SK-N-SH (cell line): ENCODE measurements at places on chromosomes 2 and 18. TPM values are rescaled to one million over a fixed set of nuclear protein-coding genes. Genes with fewer than 3 reads are reported as not detected.
A peak's percentile ranks its signal among the peaks of the same experiment; 100 is the strongest.

- no peaks in the 10 kb centered on the region for H3K36me3 ChIP-seq
- H3K27ac ChIP-seq = 0 out of 2 replicates have a peak overlapping the region, but pooled peaks have one; percentile 56
- DNase-seq = no peak
- no peaks in the 10 kb centered on the region for H3K27me3 ChIP-seq
- H3K4me3 ChIP-seq = no peak overlapping the region
- no peaks in the 10 kb centered on the region; the same call in 1 of the 2 replicates for H3K4me1 ChIP-seq
Observed at GRCh38 chr2:231643495-231643888, 50.8 kb downstream of the TEX44 start.

KCNG2 gene
- not detected in 2 replicates for polyA plus RNA-seq

HES6 gene
- 3.6 and 4.4 TPM in 2 replicates for polyA plus RNA-seq

- peaks cover 18% of the 10 kb centered on the region; the same call in 1 of the 2 replicates for H3K4me1 ChIP-seq
- no peaks in the 10 kb centered on the region for H3K27me3 ChIP-seq
- peaks cover 4% of the 10 kb centered on the region for H3K36me3 ChIP-seq
Observed at GRCh38 chr2:3182848-3183247, 194.8 kb downstream of the EIPR1 start.

DNA sequence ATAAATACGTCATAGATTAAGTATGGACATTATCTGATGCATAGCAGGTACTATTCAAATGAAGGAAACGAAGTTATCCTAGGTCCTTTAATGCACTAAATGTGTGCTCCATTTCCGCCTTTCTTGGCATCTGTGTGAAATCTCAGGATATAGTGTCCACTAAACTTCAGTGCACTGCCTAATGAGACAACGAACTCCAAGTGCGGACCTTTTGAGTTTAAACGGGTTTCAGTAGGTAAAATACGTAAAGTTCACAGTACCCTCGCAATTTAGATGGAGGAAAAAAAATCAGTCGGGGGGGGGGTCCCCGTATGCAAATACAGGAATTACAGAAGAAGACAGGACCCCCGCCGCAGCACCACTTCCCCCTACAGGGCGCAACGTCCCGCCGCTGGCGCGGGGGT, 729 bp upstream of the REL start:
- DNase-seq = no peak
- no peaks in the 10 kb centered on the region for H3K36me3 ChIP-seq
- H3K4me1 ChIP-seq = peaks cover 10% of the 10 kb centered on the region; the same call in 1 of the 2 replicates
- H3K27me3 ChIP-seq = no peaks in the 10 kb centered on the region
- H3K4me3 ChIP-seq = peak overlapping the region; percentile 89
- H3K27ac ChIP-seq = peak overlapping the region; percentile 91; the same call in 1 of the 2 replicates

- H3K36me3 ChIP-seq = no peaks in the 10 kb centered on the region
- no peaks in the 10 kb centered on the region for H3K27me3 ChIP-seq
- peak overlapping the region; percentile 53; the same call in 1 of the 2 replicates for H3K4me3 ChIP-seq
- DNase-seq = no peak
- H3K4me1 ChIP-seq = peaks cover 7% of the 10 kb centered on the region; the same call in 1 of the 2 replicates
Observed at GRCh38 chr2:159515441-159515840, 100.9 kb downstream of the BAZ2B start.

GRCh38 chr2:146267093-146267492, 1577.7 kb upstream of the ACVR2A start:
- no peak for DNase-seq
- H3K4me1 ChIP-seq = no peaks in the 10 kb centered on the region
- no peak overlapping the region for H3K27ac ChIP-seq
- H3K4me3 ChIP-seq = no peak overlapping the region
- H3K27me3 ChIP-seq = no peaks in the 10 kb centered on the region

TDRD15 gene
- polyA plus RNA-seq = not detected in 2 replicates

GRCh38 chr2:18950361-18950851, 361.0 kb upstream of the NT5C1B start:
- no peak overlapping the region for H3K4me3 ChIP-seq
- H3K27me3 ChIP-seq = no peaks in the 10 kb centered on the region
- no peaks in the 10 kb centered on the region for H3K36me3 ChIP-seq
- no peaks in the 10 kb centered on the region; the same call in none of the 2 replicates for H3K4me1 ChIP-seq
- peak; percentile 15 for DNase-seq

GPR35 gene
- polyA plus RNA-seq = 1.2 and 1.3 TPM in 2 replicates

LYPD6B gene
- polyA plus RNA-seq = 17.0 and 18.2 TPM in 2 replicates

DNA sequence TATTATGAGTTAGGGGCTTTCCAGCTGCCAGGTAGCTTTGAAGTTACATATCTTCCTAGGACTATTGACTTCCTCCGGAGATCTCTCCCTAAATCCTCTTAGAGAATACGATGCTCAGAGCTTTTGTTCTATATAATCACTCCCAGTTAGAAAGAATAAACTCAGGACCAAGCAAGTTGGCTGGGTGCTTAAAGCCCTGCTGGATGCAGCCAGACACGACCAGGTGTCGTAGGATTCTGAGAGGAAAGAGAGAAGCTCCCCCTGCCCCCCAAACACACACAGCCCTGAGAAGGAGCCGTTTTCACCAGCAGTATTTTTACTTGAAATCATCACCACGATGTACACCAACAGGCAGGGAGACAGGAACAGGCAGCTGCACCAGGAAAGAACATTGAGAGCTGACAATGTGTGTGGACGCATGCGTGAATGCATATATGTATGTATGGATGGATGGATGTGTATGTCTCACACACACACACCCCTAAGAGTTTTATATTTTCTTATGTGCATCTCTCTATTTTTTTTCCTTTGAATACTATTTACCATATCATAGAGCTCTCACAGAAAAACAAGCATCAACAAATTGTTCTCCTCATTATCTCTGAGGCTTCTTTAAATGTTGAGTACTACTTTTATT, 382.6 kb downstream of the EPHA4 start:
- H3K36me3 ChIP-seq = no peaks in the 10 kb centered on the region
- no peak for DNase-seq
- no peaks in the 10 kb centered on the region for H3K4me1 ChIP-seq
- H3K4me3 ChIP-seq = no peak overlapping the region
- H3K27ac ChIP-seq = no peak overlapping the region

OTOS gene
- polyA plus RNA-seq = not detected in 2 replicates

NOL4 gene
- polyA plus RNA-seq = 0.07 and 0.49 TPM in 2 replicates

PLGLB1 gene
- 0.46 and 0.89 TPM in 2 replicates for polyA plus RNA-seq

DSEL gene
- 3.3 and 4.6 TPM in 2 replicates for polyA plus RNA-seq

DUSP11 gene
- polyA plus RNA-seq = 14.4 and 19.3 TPM in 2 replicates

GRCh38 chr2:204127238-204127637, 190.7 kb downstream of the ICOS start:
- no peak overlapping the region for H3K27ac ChIP-seq
- H3K36me3 ChIP-seq = no peaks in the 10 kb centered on the region
- no peaks in the 10 kb centered on the region for H3K27me3 ChIP-seq
- H3K4me1 ChIP-seq = no peaks in the 10 kb centered on the region
- H3K4me3 ChIP-seq = no peak overlapping the region
- no peak for DNase-seq

DNA sequence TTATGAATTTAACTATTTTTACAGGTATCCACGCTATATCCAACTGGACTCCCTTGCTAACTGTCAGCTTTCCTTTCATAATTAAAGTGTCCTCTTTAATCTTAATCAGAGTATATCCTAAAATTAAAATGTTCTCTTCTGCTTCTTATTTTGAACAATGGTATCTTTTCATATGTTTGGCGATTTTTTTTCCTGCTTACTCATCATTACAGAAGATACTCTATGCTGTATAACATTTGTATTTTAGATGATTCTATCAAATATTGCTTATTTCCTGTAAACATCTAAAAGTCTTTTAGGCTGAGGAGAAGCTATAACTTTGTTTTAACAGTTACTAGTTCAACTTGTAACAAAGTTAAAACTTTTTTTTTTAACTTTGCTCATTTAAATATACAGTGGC, 17.4 kb downstream of the SCN2A start:
- DNase-seq = no peak
- H3K4me1 ChIP-seq = no peaks in the 10 kb centered on the region; the same call in 1 of the 2 replicates
- no peak overlapping the region for H3K27ac ChIP-seq
- no peak overlapping the region for H3K4me3 ChIP-seq

DNA sequence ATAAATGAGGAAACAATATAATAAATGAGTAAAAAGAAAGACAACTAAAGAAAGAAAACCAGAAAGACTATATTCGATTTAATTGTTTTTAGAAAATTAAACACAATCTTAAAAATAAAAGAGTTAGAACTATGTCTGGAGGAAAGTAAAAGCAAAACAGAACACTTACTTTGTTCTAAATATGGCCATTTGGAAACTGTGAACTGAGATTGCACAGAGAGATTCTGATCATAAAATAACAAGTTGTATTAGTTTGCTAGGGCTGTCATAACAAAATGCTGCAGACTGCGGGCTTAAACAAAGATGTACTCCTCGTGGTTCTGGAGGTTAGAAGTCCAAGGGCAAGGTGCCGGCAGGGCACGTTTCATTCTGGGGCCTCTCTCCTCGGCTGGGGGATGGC, 128.1 kb upstream of the AQP4 start:
- H3K27me3 ChIP-seq = no peaks in the 10 kb centered on the region
- DNase-seq = no peak
- no peaks in the 10 kb centered on the region for H3K36me3 ChIP-seq
- H3K4me3 ChIP-seq = no peak overlapping the region
- H3K27ac ChIP-seq = no peak overlapping the region

GALNT14 gene
- 1.6 and 1.8 TPM in 2 replicates for polyA plus RNA-seq

DNA sequence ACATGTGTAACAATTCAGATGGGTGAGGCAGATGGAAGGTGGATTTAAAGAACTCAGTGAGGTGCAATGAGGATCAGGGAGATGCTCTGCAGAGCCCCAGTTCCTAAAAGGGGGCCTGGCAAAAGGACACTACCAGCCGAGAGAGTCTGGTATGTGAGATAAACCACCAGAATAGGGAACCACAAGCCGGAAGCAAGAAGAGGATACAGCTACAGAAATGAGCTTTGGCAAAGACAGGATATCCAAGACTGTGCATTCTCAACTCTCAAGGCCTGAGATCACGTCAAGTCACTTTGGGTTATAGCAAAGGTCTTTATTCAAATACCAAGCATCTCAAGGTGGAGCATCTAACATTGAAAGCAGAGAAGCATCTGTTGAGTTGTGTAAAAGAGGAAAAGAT, 293.5 kb downstream of the ARHGAP15 start:
- DNase-seq = no peak
- H3K27ac ChIP-seq = no peak overlapping the region
- no peaks in the 10 kb centered on the region for H3K36me3 ChIP-seq
- no peak overlapping the region for H3K4me3 ChIP-seq

DNA sequence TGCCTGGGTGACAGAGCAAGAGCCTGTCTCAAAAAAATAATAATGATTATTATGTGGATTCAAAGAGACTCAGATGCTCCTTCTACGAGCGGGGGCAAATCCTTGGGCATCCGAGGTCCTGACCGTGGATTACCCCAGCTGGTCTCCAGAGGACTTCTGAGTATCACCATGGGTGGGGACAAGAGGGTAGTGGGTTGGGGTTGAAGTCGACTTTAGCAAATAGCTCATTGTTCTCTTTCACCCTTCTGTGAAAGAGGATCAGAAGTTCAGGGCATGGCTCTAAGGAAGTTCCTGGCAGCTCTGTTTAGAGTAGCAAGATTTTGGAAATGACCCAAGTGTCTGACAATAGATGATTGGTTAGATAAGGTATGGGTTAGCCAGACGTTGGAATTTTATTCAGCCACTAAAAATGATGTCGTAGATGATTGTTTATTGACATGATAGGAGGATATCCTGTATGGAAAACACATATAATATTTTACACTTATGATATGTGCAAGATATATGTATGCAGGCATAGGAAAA, 59.0 kb upstream of the SPRED2 start:
- no peak for DNase-seq
- no peaks in the 10 kb centered on the region for H3K36me3 ChIP-seq
- H3K4me1 ChIP-seq = no peaks in the 10 kb centered on the region
- H3K27ac ChIP-seq = 0 out of 2 replicates have a peak overlapping the region, but pooled peaks have one; percentile 13

- H3K4me1 ChIP-seq = peaks cover 6% of the 10 kb centered on the region
- H3K36me3 ChIP-seq = no peaks in the 10 kb centered on the region
- no peak for DNase-seq
- H3K27me3 ChIP-seq = no peaks in the 10 kb centered on the region
Observed at GRCh38 chr2:7619203-7619970, 702.2 kb downstream of the RNF144A start.

FMNL2 gene
- 14.5 and 16.1 TPM in 2 replicates for polyA plus RNA-seq

- H3K27ac ChIP-seq = no peak overlapping the region
- H3K27me3 ChIP-seq = no peaks in the 10 kb centered on the region
- no peaks in the 10 kb centered on the region for H3K36me3 ChIP-seq
- H3K4me1 ChIP-seq = no peaks in the 10 kb centered on the region
Observed at GRCh38 chr18:75029481-75029880, 179.5 kb downstream of the PTGR3 start.

- peaks cover 3% of the 10 kb centered on the region for H3K4me1 ChIP-seq
- DNase-seq = no peak
- H3K27me3 ChIP-seq = no peaks in the 10 kb centered on the region
Observed at GRCh38 chr2:95530734-95531133, 46.2 kb upstream of the TRIM43B start.

- no peak overlapping the region for H3K27ac ChIP-seq
- H3K4me3 ChIP-seq = peak overlapping the region; percentile 85
- no peak for DNase-seq
- H3K27me3 ChIP-seq = no peaks in the 10 kb centered on the region
- no peaks in the 10 kb centered on the region for H3K36me3 ChIP-seq
Observed at GRCh38 chr2:64989982-64990614, 899 bp downstream of the SLC1A4 start.

DNA sequence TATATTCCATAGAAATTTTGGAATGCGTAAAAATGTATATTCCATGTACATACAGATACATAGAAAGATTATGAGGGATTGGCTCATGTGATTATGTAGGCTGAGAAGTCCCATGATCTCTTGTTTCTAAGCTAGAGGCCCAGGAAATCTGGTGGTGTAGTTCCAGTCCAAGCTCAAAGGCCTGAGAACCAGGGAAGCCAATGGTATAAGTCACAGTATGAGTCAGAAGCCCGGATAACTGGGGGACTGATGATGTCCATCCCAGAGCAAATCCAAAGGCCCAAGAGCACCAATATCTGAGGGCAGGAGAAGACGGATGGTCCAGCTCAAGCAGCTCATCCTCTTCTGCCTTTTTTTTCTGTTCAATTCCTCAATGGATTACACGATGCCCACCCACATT, 385.0 kb upstream of the KLHL29 start:
- H3K4me3 ChIP-seq = no peak overlapping the region
- H3K4me1 ChIP-seq = no peaks in the 10 kb centered on the region
- DNase-seq = no peak
- H3K36me3 ChIP-seq = no peaks in the 10 kb centered on the region
- no peak overlapping the region for H3K27ac ChIP-seq

HAAO gene
- not detected in 2 replicates for polyA plus RNA-seq

GAL3ST2 gene
- polyA plus RNA-seq = 0.10 and 0.15 TPM in 2 replicates

GRCh38 chr2:11008773-11009172, 97.0 kb downstream of the KCNF1 start:
- peaks cover 3% of the 10 kb centered on the region; the same call in 1 of the 2 replicates for H3K4me1 ChIP-seq
- H3K4me3 ChIP-seq = no peak overlapping the region
- H3K27ac ChIP-seq = no peak overlapping the region

C2orf72 gene
- 0.32 and 0.35 TPM in 2 replicates for polyA plus RNA-seq
